Stimulated activated naive CD4-positive, alpha-beta T cell (primary cell): ENCODE measurements at places on chromosomes 1 and 21.

DNA sequence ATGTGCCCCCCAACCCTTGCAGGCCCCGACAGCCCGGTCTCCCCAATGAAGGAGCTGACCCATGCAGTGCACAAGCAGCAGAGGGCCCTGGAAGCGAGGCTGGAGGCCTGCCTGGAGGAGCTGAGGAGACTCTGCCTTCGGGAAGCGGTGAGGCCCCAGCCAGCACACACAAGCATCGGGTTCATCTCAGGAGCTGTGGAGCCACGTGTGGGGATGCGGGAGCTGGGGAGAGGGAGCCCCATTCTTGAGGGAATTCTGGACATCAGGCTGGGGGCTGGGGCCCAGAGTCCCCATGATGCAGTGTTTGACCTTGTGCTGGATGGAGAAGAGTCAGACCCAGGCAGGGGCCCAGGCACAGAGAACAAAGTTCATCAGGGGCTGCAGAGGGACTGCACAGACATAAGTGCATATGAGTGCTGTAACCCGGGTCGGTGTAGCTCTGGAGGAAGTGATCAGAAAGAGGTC, 4.8 kb downstream of the INAVA start:
- no peak for DNase-seq

DNA sequence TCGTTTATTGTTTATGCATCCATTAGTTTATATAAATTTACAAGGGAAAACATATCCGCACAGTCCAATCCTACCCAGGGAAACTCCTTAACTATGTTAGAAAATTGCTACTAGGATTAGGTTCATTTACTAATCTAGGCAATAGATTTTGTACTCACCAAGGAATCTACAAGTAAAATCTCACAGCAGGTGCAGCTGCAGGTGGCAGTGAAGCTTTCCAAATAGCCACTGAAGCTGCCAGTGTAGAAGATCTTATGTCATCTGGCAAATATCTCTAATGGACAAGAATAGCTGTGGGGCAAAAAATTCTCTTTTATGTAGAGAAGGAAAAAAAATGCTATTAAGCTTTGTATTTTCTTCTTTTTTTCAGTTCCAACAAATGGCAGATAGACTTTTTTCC, 963.4 kb upstream of the ADGRL4 start:
- no peak for DNase-seq

GRCh38 chr1:84571150-84571535, 3.1 kb downstream of the CTBS start:
- DNase-seq: no peak

GRCh38 chr1:10980094-10980577, 32.3 kb upstream of the TARDBP start:
- no peak for DNase-seq

- DNase-seq: no peak
Observed at GRCh38 chr1:87182611-87183010, 146.1 kb upstream of the LMO4 start.

GRCh38 chr1:39412892-39413291, 78.5 kb upstream of the BMP8A start:
- DNase-seq: no peak
